ENCODE measurements at places on chromosomes 16 and 17.

DNA sequence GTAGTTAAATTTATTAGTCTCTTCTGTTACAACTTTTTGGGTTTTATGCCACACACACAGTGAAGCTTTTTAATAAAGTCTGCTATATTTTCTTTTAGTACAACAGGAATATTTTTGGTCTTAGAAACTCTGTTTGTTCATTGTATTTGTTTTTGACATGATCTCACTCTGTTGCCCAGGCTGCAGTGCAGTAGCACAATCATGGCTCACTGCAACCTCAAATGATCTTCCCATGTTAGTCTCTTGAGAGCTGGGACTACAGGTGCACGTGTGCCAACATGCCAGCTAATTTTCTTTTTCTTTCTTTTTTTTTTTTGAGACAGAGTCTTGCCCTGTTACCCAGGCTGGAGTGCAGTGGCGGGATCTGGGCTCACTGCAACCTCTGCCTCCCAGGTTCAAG is 27.1 kb downstream of the PPM1D start:
- no peak for DNase-seq

- DNase-seq, result no peak
These were observed 3.8 kb downstream of the G6PC3 start for GRCh38 chr17:44074231-44074910.

- no peak for DNase-seq
These were observed 35.2 kb downstream of the ADCY9 start for GRCh38 chr16:4081047-4081446.

- no peak for DNase-seq
These were observed 4.5 kb downstream of the MFSD6L start for GRCh38 chr17:8794636-8795035.

DNA sequence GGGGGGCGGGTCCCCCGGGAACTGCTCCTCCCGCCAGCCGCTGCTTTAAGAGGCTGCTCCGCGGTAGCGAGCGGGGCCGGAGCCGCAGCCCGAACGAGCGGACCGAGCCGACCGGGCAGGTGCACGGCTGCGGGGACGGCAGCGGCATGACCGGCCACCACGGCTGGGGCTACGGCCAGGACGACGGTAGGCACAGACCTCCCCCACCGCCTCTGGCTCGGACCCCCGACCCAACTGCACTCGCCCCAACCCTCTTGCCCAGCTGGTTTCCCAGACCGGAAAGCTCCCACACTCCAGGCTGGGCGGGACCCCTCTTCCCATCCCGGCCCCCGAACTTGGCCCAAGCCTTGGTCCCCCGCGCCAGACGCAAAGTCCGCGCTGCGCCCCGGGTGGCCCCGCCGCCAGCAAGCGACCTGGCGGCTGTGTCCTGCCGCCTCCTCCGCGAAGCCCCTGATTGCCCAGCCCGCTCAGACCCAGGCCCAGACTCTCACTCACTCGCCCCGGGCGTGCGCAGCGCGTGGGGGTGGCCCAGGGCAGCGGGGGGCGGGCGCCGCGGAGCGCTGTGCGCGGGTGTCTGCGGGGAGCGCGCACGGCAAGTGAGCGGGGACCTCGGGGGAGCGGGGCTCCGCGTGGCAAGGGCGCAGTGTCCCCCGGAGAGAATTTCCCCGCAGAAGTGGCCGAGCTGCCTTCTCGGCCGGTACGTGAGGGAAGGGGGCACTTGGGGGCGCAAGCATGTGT is at the start of gene CA7:
Gene CA7, plus strand, starts transcription at position 73 of the 738 bp plus-strand sequence. Its CDS starts 74 bp downstream, at position 147.
- DNase-seq, result no peak

DNA sequence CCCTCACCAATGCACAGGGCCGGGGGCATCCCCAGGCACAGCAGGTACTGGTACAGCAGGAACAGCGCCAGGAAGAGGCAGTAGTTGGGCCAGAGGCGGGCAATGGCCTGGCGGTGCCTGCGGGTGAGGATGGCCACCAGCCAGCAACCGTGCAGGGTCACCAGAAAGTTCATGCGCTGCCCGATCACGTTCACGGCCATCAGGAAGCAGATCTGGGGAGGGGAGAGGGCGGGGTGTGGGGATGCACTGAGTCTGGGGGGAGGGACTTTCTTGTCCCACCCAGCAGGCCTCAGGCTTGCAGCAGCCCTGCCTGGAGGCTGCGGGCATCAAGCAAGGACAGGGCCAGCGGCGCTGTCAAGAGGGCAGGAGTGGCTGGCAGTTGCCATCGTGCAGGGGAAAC is 25.4 kb downstream of the CTU2 start:
- DNase-seq, result no peak

GRCh38 chr17:31388770-31389656 is 2.5 kb upstream of the RAB11FIP4 start:
- peak; percentile 38 for DNase-seq

DNA sequence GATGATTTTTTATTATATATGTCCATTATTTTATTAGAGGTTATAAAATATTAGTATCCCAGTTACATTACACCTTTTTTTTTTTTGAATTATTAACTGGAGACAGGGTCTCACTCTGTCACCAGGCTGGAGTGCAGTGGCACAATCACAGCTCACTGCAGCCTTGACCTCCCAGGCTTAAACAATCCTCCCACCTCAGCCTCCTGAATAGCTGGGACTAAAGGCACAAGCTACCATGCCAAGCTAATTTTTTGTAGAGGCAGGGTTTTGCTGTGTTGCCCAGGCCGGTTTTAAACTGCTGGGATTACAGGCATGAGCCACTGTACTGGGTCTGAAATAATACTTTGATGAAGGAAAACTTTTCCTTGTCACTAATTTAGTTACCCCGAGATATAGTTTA is 63.6 kb downstream of the VMP1 start:
- DNase-seq, result no peak

- DNase-seq, result no peak
These were observed 59.9 kb downstream of the BEAN1 start for GRCh38 chr16:66486773-66487579.

- no peak for DNase-seq
These were observed 56.7 kb upstream of the MED9 start for GRCh38 chr17:17420082-17420481.

DNA sequence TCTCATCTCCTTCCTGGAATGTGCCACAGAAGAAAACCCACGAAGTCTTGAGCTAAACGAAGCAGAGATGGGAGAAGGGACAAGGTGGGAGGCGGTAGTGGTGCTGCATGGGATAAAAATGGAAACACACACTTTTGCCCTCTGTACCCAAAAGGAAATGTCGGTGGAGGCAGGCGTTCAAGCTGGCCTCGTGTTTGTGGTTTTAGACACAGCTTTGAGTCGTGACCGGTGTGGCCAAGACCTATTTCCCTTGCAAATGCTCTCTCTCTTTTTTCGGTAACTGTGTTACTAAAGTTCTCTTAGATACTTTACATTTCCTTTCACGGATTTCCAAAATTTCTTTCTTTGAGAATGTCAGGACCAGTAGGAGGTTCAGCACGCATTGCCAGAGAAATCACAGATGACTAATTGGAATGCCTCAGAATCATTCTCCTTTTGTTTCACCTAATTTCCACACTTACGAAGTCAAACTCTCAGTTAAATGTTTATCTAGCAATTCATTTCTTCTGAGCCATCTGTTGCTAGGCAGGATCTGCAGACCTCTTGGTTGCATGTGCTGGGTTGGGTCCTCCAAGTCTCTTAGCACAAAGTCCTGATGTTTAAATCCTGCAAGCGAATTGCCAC is 412.3 kb downstream of the MAF start:
- DNase-seq, result no peak

DNA sequence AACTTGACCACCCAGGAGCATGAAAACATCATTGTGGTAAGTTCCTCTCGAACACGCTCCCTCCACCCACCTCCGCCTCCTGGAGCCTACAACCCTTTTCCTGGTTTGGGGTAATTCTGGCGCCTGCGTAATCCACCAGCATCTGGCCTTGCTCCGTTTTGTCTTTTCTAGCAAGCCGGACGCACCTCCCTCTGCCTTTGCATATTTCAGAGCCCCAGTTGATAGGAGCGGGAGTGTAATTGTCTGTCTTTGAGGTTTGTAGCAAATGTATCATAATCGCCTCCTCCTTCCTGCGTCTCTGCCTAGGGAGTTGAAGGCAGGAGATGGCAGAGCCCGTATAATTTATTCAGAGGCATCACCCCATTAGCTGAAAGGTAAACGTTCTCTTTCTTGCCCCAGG is 121.3 kb upstream of the PLCG2 start:
- DNase-seq, result no peak

DNA sequence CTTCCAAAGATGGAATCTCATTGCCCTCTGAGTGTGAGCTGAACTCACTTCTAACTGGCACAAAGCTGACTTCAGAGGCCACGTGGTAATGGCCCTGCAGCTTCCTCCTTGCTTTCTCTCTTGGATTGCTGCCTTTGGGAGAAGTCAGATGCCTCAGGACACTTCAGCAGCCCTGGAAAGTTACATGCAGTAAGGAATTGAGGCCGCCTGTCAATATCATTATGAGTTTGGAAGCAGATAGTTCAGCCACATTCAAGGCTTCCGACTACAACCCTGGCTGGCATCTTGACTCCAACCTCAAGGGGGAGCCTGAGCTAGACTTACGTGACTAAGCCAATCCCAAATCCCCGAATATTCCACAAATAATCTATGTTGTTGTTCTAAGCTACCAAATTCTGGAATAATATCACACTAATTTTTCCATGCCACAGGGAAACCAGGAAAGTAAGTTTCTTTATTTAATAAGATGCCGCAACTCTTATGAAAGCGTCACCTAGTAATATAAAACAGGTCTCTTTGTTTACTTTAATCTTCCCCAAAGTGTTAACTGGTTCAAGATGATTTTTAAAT is 13.6 kb downstream of the CEP20 start:
- DNase-seq, result no peak

DNA sequence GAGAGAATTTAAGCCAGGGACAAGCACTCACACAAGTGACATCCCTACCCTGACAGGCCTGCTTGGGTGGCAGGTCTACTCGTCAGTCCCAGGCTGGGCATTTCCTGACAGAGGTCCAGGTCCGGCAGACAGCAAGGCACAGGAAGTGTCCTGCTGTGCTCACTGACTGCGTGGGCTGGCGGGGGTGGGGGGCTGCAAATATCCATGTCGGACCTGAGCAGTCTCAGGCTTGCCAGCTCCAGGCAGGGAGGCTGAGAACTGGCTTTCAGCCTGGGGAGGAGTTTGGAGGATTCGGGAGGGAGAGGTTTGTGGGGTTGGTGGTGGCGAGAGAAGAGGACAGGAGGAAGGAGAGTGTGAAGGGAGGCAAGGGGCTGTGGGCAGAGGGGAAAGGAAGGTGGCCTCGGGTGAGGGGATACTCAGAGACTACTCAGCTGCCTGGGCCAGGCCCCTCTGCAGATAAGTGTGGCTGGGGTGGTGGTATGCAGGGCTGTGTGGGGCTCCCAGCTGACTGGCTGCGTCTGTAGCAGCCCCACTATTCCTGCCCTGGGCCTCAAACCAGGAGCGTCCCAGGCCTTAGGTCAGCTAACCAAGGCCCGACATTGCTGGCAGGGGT is 7.8 kb downstream of the HIC1 start:
- no peak for DNase-seq

- no peak for DNase-seq
These were observed 193.6 kb downstream of the CDH8 start for GRCh38 chr16:61842666-61843065.

- DNase-seq, result no peak
These were observed 24.5 kb upstream of the DUSP14 start for GRCh38 chr17:37465069-37465616.

All from central memory CD8-positive, alpha-beta T cell (primary cell).